Stimulated activated CD4-positive, alpha-beta T cell treated with anti-CD3 and anti-CD28 coated beads, Interleukin-4, amount 100 ng/mL, for 4 hours (primary cell): ENCODE measurements at places on chromosomes 5 and 9.

DNA sequence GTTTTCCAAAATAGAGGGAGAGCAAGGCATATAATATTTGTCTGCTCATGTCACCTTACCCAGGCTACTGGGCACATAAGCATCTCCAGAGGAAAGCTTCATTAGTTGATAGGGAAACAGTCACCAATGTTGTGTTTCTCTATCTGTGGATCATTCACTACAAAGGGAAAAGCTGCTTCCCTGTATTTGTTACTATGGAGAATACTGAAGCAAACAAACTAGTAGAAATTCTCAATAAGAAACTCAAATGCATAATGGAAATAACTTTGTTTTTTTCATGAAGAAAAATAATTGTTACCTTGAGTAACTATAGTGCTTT is 138.2 kb downstream of the PCSK1 start:
- DNase-seq: no peak

DNA sequence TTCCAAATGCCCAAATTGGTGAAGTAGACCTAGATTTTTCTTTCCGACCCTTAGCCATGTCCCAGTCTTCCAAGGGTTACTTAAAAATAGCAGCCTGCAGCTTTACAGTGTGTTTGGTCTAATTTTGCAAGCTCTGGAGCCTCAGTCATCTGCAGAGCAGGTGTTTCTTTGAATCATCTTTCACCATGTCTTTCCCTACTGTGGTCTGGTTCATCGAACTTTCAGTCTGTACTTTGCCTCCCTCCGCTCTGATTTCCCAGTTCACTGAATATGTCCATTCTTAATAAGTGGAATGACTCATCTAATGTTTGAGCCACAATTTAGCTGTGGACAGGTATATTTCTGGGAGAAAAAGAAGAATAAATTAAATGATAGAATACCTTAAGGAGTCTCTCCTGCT is 1060.7 kb downstream of the EFNA5 start:
- DNase-seq: no peak

- no peak for DNase-seq
Measured at GRCh38 chr5:164597293-164597900, 1092.0 kb downstream of the MAT2B start.

DNA sequence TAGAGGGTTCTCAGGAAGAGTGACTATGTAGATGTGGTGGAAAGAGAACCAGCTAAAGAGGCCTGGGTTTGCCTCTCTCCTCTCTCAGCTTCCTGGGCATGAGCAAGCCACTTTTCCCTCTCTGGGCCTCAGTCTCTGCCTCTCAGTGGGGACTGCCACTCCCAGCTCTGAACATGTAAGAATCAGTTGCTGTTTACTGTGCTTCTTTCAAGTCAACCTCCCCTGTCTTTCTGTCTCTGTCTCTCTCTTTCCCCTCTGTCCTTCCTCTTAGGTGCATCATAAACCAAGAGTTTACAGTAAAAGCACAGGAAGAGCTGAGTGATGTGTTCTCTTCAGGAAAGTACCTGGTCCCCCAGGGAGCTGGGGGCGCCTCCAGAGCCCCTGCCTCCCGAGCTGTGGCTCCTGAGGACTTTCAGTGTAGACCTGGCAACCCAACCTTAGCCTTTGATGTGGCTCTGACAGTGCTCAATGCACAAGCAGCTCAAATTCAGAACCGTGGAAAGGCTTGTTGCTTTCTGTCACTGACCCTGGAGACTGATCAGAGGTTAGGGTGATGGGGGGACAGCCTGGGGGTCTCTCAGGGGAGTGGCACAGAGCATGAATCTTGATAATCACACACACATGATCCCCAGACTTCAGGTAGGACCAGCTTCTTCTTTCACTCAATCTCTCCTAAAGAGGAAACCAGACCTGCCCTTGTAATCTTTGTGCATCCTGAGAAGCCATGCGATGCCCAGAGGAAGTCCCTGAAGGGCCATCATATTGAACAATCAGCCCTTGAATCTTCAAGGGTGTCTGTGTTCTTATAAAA is 59.4 kb upstream of the TNFSF8 start:
- peak; percentile 51 for DNase-seq

DNA sequence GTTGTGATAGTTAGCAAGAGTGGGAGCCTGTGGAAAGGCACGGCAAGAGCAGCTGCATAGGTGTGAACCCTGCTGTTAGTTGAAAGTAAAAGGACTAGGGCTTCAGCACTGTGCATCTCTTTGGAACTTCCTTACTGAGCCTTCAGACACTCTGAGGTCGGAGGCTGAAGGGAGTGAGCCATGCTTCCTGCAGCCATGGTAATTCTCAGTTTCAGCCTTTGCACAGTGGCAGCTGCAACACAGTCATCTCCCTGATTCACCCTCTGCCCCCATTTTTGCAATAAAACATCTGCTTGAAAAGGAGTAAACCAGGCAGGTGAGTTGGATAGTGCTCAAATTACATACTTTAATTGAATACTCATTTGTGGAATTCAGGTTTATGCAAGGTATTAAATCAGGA is 6.5 kb upstream of the TLE4 start:
- no peak for DNase-seq

- no peak for DNase-seq
Measured at GRCh38 chr5:45695804-45696156, 400 bp downstream of the HCN1 start.

DNA sequence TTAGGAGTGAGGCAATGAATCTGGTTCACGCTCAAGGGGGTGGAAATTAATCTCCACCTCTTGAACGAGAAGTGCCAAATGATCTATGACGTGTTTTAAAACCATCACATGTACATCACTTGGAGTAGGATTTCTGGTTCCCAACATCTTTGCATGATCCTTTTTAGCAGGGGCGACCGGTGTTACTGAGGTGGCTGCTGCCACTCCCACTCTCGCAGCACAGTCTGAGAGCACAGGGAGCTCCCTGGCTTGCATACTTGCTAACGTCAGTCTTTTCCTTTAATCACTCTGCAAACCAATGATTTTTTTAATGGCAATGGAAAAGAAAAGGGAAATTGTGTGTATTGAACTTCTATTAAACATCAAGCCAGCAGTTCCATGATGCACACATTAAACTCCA is 624.4 kb downstream of the IRX1 start:
- no peak for DNase-seq

GRCh38 chr9:22683700-22684075 is 237.1 kb downstream of the DMRTA1 start:
- no peak for DNase-seq

GRCh38 chr9:86353655-86354010 is 577 bp downstream of the TUT7 start:
- DNase-seq: no peak

DNA sequence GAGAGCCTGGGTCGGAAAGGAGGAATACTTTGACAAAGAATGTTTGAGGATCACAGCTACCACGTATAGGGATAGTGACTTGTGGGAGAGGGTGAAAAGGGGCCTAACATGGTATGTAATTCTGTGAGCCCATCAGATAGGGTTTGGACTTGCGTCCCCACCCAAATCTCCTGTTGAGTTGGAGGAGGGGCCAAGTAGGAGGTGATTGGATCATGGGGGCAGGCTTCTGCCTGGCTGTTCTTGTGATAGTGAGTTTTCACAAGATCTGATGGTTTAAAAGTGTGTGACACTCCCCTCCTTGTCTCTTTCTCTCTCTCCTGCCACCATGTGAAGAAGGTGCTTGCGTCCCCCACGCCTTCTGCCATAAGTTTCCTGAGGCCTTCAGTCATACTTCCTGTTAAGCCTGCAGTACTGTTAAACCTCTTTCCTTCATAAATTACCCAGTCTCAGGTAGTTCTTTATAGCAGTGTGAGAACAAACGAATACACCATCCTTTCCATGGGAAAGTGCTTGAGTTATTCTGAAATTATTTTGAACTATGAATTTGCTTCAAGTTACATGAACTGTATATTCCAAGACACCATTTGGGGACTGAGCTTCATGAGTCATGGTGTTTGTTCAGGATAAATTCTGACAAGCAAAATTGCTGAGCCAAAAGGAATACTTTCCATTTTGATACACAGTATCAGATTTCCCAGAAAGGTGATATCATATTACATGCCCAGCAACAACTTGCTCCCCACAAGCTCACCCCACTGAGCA is 68.8 kb upstream of the SSBP2 start:
- no peak for DNase-seq
